Hematopoietic multipotent progenitor cell treated with erythropoietin and hydrocortisone succinate and interleukin-3 and kit ligand, for 15 days (in vitro differentiated cells): ENCODE measurements at places on chromosomes 5 and 9.

- no peak for DNase-seq
Measured at GRCh38 chr5:120037451-120037850, 408.1 kb downstream of the FAM170A start.

GRCh38 chr5:149694007-149694406 is 36.1 kb upstream of the PPARGC1B start:
- DNase-seq = no peak

DNA sequence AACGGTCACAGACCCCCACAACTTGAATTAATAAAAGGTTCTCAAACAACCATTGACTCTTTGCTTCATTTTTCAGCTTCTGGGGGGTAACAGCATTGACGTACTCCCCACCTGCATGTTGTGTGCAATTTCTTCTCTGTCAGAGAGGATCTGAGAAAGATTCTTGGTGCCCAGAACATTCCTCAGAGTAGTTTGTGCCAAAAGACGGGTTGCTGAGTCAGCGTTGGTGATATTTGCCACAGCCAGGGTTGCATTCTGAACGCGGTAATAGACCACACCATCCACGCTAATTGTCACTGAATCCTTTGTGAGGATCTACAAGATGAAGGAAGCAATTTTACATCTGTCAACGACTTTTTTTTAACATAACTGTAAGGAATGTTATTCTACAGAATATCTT is 21.0 kb downstream of the STOM start:
- peak; percentile 48 for DNase-seq

GRCh38 chr9:135902655-135903357 is 4.5 kb downstream of the CAMSAP1 start:
- DNase-seq = no peak

DNA sequence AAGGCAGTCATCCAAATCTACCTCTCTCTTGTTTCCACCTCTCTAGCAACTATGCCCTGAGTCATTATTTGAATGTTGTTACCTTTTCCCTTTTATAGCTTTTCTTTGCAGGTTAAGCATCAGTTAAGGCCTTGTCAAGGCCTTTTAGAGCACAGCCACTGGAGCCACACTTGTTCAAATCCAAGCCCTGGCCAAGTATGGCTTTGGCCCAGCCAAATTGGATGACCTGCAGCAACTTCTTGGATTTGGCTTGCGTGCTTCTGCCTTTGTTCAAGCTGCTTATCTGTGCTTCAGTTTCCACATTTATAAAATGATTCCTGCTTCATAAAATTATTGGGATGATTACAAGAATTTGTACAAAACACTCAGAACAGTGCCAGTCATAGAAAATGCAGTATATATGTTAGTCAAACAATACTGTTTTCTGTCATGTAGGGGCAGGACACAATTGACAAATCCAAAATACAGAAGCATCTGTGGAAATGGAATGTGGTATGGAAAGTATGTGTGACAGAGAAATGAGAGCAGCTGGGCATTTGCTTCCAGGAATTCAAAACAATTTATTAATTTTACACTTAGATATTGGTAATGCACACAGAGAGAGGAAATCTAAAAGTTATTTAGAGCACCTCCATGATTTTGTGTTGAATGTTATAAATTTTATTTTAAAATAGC is 17.9 kb upstream of the RLN1 start:
- no peak for DNase-seq

- no peak for DNase-seq
Measured at GRCh38 chr5:176985516-176985915, 21.1 kb downstream of the UIMC1 start.

DNA sequence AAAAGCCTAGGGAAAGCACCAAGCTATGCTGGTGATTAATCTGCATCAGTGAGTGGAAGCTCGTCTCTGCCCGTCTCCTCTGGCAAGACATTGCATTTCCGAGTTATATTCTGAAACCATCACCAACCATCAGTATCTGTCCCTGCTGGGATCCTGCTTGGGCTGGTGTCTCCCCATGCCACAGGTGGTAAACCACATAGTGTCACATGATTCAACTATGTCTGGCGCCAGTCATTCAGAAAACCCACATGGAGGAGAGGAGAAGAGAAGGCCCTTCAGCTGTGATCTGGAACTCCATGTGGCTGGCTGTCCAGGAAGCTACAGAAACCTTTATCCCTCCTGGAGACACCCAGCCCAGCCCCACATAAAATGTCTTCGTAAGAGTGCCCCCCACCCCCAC is 4.8 kb downstream of the IL9 start:
- no peak for DNase-seq

DNA sequence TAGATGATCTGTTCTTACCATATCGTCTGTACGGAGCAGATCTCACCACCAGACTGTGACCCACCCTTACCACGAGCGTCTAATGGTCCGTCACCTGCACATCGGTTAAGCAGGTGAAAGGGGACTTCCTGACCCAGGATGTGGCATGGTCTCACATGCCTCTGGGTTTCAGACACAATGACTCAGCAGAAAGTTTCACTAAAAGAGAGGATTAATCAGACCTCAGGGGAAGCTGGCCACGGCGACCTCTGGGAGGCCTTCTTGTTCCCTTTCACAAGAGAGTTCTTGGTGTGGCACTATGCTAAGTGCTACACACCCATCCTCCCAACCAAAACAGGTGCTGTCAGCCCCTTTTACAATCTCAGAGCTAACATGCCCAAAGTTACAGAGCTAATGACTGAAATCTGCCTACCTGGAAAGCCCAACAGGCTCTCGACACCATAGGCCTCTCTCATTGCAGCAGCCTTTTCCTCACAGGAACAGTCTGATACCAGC is 41.6 kb downstream of the ADAMTS12 start:
- no peak for DNase-seq

GRCh38 chr9:101618698-101619097 is 23.9 kb upstream of the PPP3R2 start:
- DNase-seq = no peak

- DNase-seq = no peak
Measured at GRCh38 chr9:111458139-111459009, 25.8 kb downstream of the ECPAS start.

DNA sequence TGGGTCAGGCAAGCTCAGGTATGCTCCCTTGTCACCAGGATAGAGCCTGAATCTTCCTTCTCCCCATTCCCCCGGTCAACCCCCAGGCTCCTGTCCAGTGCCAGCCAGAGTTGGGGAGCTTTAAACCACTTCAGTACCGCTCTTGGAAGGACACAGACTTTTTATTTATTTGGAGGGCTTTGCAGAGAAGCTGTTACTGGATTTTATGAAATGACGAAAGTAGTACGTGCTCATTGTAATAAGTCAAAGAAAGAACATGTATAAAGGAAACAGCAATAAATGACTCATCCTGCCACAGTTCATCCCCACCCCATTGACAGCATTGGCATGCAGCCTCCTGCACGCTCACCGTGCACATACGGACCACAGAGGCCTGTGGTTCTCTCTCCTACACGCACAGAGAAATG is 230.3 kb downstream of the AUH start:
- DNase-seq = no peak

DNA sequence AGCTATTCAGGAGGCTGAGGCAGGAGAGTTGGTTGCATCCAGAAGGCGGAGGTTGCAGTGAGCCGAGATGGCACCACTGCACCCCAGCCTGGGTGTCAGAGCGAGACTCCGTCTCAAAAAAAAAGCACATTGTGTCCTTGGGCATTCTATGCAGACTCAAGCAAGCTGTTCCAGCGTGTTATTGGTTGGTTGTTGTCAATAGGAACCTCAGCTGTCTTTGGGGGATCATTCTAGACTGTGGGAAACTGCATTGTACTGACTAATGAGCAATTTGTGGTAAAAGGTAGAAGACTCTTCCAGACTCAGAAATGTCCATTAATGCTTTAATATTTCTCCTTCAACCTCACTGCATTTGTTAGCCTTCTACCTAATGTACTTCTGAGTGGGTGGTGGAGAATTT is 379.5 kb upstream of the GRAMD2B start:
- no peak for DNase-seq

DNA sequence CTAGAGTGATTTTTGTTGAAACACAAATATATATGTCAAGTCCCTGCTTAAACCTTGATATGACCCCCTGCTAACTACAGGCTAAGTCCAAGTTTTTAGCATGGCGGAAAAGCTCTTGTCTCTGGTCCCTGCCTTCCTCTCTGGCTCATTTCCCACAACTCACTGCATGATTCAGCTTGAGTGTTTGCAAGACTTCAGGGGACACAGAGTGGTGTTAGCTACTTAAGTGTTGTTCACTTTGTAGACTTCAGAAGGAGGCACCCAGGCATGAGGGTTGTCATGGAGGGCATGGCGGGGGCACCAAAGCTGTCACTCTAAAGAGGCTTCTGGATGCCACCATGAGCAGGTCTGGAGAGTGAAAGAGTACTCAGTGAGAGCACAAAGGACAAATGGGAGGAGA is 362.4 kb upstream of the ACTBL2 start:
- no peak for DNase-seq

DNA sequence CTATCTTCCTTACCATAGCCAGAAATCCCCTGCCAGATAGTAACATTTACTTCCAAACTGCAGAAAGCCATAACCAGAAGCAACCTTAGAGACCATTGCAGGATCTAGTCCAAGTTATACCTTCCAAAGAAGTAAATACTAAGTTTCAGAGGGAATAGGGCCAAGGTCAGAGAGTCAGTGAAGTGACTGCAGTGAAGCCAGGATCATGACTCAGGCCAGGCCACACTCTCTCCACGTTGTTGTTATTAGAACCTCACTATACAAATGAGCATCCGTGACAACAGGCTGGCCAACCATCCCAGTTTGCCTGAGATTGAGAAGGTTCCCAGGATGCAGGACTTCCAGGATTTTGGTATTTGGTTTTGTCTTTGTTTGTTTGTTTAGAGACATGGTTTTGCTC is 11.3 kb downstream of the ERAP1 start:
- DNase-seq = no peak

DNA sequence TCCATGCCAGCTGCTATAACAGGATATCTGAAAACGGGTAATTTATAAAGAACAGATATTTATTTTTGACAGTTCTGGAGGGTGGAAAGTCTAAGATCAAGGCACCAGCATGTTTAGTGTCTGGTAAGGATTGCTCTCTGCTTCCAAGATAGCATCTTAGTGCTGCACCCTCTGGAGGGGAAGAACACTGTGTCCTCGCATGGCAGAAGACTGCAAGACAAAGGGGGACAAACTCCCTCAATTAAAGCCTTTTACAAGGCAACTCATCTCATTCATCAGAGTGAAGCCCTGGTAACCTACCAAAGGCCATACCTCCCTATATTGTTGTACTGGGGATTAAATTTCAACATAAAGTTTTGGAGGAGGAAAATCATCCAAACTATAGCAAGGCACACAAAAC is 298.9 kb upstream of the EDIL3 start:
- no peak for DNase-seq
